Hepatocyte (in vitro differentiated cells): ENCODE measurements at places on chromosomes 13 and 19. TPM values are rescaled to one million over a fixed set of nuclear protein-coding genes. Genes with fewer than 3 reads are reported as not detected.

- no peak for DNase-seq
These were observed 3.7 kb downstream of the WDR83 start for GRCh38 chr19:12670159-12670928.

CAMSAP3 gene
- 52.6 and 58.5 TPM in 2 replicates for polyA plus RNA-seq

RB1 gene
- polyA plus RNA-seq: 17.5 and 18.2 TPM in 2 replicates

DMKN gene
- 99.5 and 111 TPM in 2 replicates for polyA plus RNA-seq

- DNase-seq: no peak
These were observed 25.9 kb downstream of the UBAC2 start for GRCh38 chr13:99226513-99226912.

DNA sequence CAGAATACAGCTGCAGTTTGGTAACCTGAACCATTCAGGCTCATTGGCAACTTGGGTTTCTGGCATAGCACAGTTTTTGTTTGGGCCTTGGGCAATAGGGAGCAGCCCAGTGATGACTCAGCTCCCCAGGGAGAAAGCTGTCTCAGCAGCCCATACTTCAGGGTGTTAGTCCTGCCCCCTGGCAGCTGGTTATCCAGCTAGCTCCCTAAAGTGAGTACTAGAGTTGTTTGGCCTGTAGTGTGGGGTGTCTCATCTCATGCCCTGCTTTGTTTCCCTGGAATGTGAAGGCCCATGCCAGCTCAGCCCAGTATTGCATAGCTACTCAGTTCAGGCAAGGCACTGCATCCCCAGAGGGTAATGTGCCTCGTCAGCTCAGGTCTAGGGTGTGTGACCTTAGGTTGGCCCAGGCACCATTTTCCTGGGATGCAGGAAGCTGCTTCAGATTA lies 18.2 kb upstream of the ZNF543 start:
- peak; percentile 52 for DNase-seq

GRCh38 chr19:52028780-52029123 lies 573 bp upstream of the ZNF614 start:
- DNase-seq: no peak

DNA sequence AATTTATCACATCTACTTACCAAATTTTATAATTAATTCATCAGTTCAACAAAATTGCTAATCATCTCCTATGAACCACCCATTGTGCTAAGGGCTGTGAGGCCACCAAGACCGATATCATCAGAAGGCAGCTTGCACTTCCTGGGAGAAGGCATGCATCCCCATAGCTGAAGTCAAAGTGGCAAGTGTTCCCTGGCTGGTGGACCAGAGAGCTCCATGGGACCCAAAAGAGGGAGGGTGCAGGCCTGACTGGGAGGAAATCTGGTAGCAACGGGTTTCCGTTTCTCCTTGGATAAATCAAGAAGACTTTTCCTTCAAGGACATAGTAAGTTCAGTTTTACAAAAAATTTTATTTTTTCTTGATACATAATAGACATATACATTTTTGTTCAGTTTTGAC lies 325.2 kb downstream of the FGF9 start:
- no peak for DNase-seq

- no peak for DNase-seq
These were observed 67.8 kb upstream of the RGCC start for GRCh38 chr13:41389580-41389979.
